ENCODE measurements at places on chromosomes 3 and 15.
A peak's percentile ranks its signal among the peaks of the same experiment; 100 is the strongest.

DNA sequence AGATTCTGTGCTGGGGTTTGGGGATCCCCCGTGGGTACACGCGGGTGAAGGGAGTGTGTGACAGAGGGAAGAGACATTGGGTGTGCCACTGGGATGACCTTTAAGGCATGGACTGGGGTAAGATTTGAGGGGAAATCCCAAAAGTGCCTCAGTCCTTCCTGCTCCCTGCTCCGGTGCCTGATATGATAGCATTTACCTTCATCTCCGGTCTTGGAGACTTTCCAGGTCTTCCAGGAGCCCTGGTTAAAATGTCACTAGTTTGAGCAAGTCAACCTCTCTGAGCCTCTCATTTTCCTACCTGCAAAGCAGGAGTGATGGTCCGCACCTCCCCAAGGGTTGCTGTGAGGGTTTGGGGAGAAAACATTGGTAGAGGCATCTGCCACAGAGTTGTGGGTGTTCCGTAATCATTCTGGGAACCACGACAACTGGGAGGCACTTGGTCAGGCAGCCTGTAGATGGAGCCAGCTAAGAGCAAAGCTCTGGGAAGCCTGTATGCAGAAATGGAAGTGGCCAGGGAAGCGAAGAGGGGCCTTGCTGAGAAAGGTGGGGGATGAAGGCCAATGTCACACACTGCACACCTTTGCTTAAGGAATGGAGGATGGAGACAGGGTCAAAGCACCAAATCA, 33.9 kb upstream of the KIF23 start:
- DNase-seq: no peak

DNA sequence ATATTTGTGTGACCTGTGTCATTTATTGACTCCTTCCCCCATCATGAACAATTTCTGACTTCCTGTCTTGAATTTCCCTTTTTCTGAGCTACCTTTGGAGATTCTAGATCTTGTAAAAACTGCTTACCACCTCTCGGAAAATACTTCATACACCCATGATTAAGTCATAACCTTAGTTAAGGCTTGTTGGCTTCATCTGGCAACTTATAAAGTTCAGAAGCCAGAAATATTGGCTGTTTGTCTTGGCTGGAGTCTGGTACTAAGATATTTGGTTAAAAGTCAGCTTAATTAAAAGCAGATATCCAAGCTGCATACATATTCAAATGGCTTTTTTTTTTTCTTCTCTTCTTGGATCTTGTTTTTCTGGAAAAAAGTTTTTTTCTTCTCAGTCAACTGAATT, 37.3 kb upstream of the B3GALNT1 start:
- no peak for DNase-seq

DNA sequence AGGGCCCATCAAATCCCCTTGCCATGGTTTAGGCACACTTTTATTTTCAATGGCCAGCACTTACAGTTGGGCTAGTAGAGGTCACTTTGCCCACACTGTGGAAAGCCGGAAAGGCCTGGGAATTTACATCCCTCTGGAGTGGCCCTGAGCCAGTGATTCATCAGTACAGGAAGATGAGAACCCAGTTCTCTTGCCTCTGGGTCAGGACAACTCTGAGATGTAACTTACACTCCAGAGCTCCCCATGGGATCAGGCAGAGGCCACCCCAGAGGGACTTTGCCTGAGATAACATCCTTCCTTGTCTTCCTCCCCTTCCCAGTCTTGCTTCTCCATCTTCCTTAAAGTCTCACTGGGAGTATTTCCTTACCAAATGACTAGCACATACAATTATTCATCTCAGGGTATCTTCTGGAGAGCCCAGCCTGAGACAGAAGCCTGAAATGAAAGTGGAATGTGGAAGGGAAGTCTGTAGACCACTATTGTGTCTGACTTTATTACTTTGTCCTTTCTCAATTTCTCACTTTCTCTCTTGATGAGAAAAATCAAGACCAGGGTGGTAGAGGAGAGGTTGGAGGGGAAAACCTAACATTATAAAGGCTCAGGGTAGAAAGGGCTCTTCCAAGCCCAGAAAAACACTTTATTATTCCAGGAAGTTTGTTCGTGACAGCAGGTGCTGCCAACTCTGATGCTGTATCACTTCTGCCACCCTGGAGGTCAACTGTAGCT, 220.8 kb downstream of the ZNF621 start:
- DNase-seq: no peak

DNA sequence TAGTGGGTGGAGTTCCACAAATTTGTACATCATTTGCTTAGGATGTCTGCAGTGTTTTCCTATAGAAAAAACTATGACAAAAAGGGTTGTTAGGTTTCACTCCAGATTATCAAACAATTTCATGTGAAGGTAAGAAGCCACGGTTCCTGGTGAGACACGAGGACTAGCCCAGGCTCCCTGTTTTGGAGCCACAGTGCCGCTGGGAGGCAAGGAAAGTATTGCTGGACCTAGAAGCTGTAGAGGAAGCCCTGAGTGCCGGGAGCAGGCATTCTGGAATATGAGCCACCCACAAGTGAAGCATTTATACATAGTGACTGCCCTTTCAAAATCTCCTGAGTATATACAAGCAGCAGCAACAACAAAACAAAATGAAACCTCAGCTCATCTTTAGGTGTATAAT, 142.0 kb downstream of the GABRB3 start:
- DNase-seq: no peak

GRCh38 chr3:49616491-49616941, 57.6 kb upstream of the APEH start:
- no peak for DNase-seq

GRCh38 chr15:76033438-76033837, 21.2 kb upstream of the NRG4 start:
- no peak for DNase-seq

- DNase-seq: no peak
Measured at GRCh38 chr15:65300924-65301441, 3.5 kb upstream of the RNU5B-1 start.

DNA sequence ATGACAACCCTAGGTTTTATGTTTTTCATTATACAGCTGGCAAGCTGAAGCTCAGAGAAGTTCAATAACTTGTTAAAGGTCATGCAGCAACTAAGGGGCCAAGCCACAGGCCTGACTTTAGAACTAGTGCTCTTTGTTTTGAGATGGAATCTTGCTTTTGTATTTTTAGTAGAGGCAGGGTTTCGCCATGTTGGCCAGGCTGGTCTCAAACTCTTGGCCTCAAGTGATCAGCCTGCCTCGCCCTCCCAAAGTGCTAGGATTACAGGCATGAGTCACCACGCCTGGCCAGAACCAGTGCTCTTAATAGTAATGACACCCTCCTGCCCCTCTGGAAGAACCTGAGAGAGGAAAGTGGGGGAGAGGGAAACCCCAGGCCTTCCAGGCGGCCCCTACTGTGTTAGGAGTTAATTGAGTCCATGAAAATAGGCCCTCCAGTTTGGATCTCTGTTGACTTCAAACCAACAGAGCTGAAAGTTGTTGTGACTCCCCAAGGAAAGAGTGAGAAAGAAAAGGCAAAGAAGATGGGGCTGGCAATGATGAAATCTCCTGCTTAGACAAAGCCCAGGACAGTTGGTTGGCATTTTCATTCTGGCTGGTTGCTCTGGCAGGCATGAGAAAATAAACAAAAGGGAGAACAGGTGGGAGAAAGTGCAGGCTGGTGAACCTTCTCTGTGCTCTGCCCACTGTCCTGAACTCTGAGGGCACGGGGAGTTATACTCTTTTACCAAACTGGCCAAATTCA, 3.6 kb upstream of the PRRT3 start:
- DNase-seq: no peak

- DNase-seq: peak; percentile 12
Measured at GRCh38 chr3:187352581-187353575, 15.3 kb upstream of the RTP4 start.

- no peak for DNase-seq
Measured at GRCh38 chr3:62604751-62605351, 231.5 kb upstream of the FEZF2 start.

GRCh38 chr15:31555022-31555421, 228.4 kb downstream of the KLF13 start:
- no peak for DNase-seq

- no peak for DNase-seq
Measured at GRCh38 chr3:100046986-100047385, 67.3 kb downstream of the FILIP1L start.

GRCh38 chr3:159619341-159619885, 369.2 kb upstream of the IL12A start:
- no peak for DNase-seq

DNA sequence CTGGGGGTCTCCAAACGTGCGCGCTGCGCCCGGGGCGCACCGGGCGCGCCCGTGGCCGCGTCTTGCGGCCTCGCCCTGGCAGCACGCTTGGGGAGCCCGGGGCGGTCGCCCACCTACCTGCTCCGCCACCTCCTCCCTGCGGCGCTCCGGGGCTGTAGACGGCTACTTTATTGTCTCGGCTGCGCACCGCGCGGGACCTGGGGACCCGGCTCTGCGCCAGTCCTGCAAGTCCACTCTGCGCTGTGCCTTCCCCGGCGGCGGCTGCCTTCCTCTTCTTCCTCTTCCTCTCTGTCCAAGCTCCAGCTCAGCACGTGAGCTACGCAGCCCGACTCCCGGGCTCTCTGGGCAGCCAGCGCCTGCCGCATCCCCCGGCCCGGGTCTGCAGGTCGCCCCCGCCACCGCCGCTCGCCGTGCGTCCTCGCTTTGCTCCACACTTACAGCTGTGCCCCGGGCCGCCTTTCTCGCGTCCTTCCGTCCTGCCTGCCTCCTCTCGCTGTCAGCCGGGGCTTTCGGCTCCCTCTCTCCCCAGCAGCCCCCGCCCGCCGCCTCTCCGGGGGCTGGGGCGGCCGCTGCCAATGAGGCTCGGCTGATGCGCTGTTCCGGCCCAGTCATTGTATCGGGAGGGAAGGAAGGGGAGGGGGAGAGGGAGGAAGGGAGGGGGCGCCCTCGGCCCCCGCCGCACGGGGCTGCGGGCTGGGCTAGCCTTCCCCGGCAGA, 156.4 kb upstream of the FRMD4B start:
- no peak for DNase-seq

- no peak for DNase-seq
Measured at GRCh38 chr3:17387108-17387507, 355.3 kb downstream of the TBC1D5 start.

GRCh38 chr3:74080056-74080461, 455.3 kb upstream of the PDZRN3 start:
- DNase-seq: no peak

DNA sequence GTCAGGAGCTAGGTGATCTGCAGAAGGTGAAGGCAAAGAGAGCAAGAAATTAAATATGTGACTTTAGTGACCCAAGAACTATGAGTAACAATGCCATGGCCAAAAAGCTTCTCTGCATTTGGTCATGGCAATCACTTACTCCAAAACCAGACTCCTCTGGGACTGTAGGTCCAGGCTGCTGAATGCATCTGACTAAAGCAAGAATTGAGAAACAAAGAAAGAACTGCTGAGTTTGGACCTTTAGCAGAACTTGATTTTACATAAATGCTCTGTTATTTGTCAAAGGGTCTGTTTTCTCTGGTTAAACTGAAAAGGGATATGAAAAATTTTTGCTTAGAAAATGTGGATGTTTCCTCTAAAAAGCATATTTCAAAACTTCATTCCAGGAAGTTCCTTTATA, 1102.2 kb downstream of the IGSF11 start:
- DNase-seq: no peak

GRCh38 chr15:22930782-22931484, 49.2 kb downstream of the CYFIP1 start:
- no peak for DNase-seq

- peak; percentile 36 for DNase-seq
Measured at GRCh38 chr3:180680097-180680430, 775 bp upstream of the CCDC39 start.

GRCh38 chr3:77871436-77871835, 831.5 kb downstream of the ROBO2 start:
- DNase-seq: no peak

DNA sequence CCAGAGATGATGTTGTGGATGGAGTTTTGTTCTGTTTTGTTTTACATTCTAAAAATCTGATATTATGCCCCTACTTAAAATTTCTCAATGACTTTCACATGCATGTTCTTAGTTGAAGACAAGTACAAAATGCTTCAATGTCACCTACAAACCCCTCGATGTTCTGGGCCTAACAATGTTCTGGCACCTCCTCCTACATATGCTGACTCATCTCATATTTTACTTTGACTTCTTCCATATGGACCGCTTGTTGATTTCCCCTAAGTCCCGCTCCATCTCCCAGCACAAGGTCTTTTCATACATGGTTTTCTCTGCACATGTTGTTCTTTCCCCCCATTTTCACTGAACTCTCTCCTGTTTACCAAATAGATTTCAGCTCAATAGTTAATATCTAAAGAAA, 441.4 kb downstream of the CNTN6 start:
- no peak for DNase-seq

- no peak for DNase-seq
Measured at GRCh38 chr3:8802256-8802655, 32.8 kb upstream of the OXTR start.

DNA sequence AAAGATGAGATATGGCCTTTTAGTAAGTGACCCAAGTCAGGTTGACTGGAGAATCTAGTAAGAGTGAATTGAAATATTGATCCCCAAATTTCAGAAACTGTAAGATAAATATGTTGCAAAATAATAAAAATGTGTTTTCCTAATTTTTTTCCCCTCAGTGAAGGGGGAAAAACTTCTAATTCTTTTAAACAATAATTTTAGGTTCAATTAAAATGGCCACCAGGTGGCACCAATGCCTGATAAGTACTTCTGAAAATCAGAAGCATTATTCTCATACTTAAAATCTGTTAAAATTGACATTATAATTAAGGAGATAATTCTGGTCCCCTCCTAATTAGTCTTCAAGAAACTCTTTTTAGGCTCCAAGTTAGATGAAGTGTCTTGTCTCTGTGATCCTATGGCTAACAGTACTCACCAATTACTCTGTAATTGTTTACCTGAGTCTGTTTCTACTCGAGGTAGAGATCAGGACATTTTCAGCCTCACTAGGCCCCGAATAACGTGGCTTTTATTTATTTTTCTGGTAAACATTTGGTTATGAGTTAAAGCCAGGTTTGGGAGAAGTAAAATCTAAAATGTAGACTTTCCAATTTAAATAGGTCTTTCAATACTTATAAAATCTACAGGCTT, 52.6 kb downstream of the NMD3 start:
- no peak for DNase-seq

DNA sequence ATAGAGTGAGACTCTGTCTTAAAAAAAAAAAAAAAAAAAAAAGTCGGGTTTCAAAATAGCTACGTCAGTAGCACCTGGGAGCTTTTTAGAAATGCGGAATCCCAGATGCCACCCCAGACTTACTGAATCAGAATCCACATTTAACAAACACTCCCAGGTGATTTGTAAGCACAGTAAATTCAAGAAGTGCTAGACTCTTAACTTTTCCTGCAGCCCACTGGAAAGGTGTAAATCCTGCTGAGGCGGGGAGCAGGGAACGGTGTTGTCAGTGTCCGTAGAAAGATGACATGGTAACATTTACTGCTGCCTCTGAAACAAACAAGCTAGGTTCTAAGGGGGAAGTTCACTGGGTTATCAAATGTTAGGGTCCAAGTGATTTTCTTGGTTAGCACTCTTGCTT, 2.4 kb upstream of the AKAP13 start:
- DNase-seq: no peak

Data from Panc1 (cell line).